ENCODE measurements at places on chromosomes 6 and 20.

DNA sequence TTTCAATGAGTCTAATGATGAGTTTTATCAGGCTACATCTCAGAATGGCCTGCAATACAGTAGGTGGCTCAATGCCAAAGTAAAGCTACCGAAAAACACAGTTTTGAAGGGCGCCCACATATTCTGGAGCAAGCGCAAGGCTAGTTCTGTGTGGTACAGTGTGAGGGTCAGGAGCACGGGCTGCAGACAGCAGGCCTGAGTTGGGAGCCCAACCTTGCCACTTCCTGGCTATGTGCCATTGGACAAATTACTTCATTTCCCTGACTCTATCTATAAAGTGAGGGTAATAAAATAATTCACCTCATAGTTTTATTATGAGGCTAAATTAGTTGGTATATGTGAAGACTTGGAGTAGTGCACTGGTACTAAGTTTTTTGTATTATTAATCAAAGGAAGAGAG, 150.7 kb downstream of the OPN5 start:
- no peak for DNase-seq

DNA sequence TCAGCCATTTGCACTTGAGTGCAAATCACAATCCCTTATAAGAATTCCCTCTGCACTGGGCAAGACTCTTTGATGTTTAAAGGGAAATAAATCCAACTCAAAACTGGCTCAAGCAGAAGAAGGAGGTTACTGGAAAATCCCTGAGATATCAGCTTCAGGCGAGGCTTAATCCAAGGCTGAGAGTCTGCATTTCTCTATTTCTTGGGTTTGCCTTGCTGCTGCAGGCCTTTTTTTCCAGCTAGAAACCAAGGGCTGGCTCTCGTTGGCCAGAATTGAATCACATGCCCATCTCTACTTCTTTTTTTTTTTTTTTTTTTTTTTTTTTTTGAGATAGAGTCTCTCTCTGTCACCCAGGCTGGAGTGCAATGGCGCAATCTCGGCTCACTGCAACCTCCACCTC, 11.7 kb downstream of the HCK start:
- DNase-seq: no peak

DNA sequence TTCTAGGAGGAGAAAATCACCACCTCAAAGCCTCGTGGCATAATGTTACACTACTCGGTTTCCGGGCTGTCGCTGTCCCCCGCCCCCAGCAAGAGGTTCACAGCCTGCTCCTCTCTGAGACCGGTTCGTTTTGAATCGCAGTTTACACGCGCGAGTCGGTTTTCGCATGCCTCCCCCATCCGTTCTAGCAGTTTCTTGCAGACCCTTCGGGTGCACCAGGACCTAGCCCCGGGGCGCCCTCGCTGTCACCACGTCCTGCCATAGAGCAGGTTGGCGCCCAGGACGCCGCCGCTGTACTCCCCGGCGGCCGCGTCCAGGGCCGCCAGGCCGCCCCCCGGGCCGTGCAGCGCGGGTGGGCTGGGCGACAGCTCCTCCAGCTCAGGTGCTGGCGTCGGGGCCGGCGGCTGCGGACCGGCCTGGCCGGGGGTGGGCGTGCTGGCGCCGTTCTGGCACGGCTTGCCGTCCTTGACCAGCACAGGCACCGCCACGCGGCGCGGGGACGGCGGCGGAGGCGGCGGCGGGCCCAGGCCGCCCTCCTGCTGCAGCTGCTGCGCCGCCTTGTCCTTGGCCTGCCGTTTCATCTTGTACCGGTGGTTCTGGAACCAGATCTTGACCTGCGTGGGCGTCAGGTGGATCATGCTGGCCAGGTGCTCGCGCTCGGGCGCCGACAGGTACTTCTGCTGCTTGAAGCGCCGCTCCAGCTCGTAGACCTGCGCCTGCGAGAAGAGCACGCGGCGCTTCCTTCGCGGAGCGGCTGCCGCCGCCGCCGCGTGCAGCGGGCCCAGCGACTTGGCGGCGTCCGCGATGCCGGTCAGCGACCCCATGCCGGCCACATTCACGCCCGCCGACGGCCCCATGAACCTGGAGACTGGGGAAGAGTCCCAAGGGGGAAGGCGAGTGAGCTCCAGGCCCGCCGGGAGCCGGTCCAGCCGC, 1.4 kb downstream of the NKX2-4 start:
- no peak for DNase-seq

DNA sequence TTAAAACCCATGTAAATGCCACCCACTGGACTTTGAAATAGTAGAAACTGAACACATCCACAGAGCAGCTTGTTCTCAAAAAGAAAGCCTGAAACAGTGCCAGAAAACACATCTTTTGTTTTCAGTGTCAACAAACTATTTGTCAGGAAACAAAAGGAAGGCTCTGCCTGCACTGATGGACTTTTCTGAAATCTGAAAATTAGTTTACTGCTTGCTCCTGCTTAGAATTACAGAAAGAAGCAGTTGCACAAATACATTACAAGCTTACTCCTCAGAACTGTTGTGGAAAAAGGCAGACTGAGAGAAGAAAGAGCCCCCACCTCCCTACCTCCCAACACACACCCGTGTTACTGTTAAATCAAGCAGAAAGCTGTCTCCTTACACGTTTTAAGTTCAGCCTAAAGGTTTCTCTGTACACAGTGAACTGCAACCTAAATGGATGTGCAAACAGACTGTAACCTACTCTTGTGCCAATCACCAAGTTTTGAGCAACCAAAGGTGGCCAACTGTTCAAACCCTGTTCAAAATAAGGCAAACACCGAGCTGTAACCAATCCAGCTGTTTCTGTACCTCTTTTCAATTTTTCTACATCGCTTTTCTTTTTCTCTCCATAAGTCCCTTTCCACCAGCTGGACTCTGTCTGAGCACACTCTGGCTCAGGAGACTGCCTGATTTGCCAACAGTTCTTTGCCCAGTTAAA, 43.7 kb downstream of the FRK start:
- no peak for DNase-seq

DNA sequence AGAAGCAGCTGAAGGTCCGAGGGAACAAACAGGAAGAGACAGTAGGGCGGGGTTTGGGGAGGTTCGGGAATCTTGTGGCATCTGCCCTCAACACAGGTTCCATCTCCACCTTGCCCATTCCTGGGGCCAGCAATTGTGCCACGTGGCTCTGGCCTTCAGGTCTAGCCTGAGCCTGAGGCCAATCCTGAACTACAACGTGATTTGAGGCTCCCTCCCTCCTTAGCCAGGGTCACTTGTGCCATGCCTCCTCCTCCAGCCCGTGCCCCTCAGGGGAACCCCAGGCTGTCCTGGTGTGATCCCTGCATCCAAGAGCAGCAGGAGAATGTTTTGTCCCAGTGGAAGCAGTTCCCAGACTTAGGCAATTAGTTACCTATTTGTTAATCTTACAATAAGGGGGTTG, 3.0 kb downstream of the CST9 start:
- no peak for DNase-seq

GRCh38 chr6:42556462-42556861, 7.4 kb upstream of the UBR2 start:
- no peak for DNase-seq

All from SK-MEL-5 (cell line).